ENCODE measurements at places on chromosomes 2 and 18.

- DNase-seq = no peak
Measured at GRCh38 chr2:143615562-143615961, 486.3 kb downstream of the ARHGAP15 start.

DNA sequence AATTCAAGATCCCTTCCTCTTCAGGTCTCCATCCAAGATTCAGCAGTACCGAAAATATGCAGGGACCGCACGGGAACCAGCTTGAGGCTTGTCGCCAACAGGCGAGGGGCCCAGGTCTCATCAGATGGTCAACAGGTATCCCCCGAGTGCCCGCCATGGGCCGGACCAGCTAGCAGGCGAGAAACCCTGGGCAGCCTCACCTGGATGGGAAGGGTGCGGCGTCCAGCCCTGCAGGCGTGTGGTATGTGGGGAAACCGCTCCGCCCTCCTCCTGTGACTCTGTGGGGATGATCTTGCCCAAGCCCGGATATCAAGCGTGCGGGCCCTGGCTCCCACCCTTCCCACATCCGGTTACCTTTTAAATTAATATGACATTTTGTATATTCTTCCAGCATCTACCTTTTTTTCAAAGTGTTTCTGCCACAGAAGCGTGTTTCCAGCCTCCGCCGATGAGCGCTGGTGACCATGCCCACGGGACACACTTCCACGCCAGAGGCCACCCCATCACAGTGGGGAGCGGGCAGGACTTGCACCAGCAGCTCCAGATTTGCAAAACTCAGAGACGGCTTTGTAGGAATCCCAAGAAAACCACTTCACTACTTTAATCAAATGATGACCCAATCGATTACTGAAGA lies 33.2 kb downstream of the ZNF516 start:
- DNase-seq = no peak

GRCh38 chr18:63199743-63200241 lies 119.8 kb downstream of the BCL2 start:
- no peak for DNase-seq

- DNase-seq = no peak
Measured at GRCh38 chr2:196836440-196836839, 27.3 kb upstream of the C2orf66 start.

GRCh38 chr18:75131381-75132000 lies 77.4 kb downstream of the PTGR3 start:
- DNase-seq = no peak

GRCh38 chr2:206597717-206598218 lies 44.5 kb upstream of the FAM237A start:
- DNase-seq = no peak

- DNase-seq = no peak
Measured at GRCh38 chr18:47413327-47413726, 161.9 kb upstream of the SKOR2 start.

DNA sequence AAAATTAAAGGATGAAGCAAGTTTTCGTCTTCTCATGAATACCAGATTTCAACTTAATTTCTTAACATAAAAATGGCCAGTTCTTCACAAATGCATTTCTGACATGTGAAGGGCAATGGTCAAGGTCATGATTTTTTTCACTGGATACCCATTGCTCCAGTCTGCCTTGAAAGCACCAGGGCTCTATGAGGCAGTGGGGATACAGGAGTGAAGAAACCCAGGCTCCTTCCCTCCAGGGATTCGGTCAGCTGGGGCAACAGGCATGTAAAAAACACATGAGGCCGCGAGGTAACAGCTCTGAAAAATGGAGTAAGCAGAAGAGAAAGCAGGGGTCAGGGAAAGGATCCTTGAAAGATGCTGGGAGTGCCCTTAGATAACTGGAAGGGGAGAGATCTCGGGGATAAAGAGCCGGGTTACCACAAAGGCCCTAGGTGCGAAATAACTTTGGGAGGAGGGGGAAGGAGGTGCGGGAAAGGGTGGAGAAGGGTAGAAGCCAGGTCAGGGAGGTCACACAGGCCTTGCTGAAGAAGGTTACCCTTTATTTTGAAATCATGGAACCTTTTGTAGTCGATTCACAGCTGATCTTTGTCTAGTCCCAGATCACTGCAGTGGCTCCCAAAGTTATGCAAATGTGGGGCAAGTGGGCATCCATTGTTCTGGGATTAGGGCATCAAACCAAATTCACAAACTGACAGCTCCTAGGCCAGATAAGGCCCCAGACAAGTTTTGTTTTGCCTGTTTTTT lies 5.2 kb upstream of the SPRED2 start:
- no peak for DNase-seq

Data from activated naive CD4-positive, alpha-beta T cell (primary cell).